ENCODE measurements at places on chromosomes 3 and 15.

GRCh38 chr3:157633241-157633640, 130.0 kb upstream of the VEPH1 start:
- DNase-seq: no peak

DNA sequence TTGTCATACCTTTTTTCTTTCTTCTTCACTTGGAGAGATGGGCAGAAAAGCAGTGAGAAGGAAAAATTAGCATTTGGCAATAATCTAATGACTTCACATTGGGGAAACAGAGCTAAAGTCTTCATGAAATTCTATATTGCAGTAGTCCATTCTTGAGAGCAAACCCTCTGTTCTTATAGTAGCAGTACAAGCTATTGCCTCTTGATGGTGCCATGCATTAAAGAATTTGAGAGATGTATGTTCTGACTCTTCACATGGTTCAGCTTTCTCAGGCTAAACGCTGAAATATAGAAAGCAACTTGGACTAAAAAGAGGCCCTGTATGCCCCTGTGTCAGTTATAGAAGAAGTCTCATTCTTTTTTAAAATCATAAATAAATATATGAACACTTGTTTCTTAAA, 36.0 kb downstream of the PHLDB2 start:
- DNase-seq: no peak

DNA sequence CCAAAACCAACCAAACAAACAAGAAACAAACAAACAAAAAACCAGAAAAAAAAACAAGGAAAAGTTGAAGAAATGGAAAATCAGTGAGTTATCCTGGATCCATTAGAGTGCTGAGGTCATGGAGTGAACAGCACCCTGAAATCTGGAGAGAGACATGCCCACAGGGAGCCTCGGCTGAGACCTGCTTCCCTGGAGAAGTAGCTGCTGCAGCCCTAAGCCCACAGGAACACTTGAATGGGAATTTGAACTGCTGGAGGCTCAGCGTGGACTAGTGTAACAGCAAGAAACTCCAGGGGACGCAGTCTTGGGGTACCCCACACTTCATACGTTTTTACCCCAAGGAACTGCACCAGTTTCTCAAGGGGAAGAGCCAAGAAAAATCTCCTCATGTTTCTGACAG, 144.1 kb upstream of the UBE3A start:
- no peak for DNase-seq

DNA sequence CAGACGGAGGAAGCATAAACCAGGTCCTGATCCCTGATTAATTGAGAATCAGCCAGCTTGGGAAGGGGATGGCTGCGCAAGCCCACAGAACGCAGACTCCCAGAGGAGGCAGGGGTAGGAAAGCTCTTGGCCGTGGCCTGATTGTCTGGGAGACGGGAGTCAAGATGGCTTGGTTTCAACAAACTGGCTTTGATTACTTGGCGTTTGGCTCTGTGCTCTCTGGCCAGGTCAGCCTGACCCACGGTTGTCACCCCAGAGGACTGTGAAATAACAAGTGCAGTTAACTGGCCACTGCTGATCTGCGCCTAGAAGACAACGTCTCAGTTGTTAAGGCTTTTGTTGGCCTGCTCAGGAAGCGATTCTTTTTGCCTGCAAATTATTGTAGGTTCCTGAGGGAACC, 387.0 kb upstream of the PROK2 start:
- DNase-seq: peak; percentile 54

DNA sequence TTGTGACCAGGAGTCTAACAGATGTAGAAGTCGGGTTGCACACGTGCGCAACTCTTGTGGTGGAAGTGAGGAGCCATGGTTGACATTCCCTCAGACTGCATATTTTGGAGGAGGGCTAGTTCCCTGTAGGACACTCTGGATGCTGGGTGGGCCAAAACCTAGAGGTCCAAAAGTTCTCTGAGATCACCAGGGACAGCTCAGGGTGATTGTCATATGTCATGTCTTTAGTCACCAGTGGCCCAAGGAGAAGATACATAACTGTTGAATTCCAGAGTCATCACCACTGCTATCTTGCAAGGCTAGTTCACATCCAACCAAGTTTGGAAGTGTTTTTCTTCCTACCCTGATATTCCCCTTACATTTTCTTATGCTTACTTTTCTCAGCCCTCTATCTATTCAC, 95.2 kb upstream of the C3orf80 start:
- no peak for DNase-seq

- no peak for DNase-seq
These were observed 74.4 kb upstream of the PPP2R3A start for GRCh38 chr3:135891121-135891520.

DNA sequence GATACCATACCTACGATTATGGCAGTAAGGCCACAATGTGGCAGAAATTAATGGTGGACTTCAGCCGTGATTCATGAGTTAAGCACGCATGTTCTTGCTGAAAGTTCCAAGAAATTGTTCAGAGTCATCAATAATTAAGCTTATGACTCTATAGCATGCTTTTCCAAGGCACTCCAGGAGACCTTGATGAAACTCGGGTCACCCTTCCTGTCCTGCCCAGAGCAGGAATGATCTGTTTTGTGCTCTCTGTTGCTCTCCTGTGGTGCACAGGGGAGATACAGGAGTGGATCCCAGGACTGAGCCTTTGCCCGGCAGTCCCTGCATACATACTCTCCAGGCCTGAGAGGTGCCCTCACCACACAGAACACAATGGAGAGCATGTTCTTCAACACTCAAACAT, 141.6 kb upstream of the SLC2A2 start:
- no peak for DNase-seq

DNA sequence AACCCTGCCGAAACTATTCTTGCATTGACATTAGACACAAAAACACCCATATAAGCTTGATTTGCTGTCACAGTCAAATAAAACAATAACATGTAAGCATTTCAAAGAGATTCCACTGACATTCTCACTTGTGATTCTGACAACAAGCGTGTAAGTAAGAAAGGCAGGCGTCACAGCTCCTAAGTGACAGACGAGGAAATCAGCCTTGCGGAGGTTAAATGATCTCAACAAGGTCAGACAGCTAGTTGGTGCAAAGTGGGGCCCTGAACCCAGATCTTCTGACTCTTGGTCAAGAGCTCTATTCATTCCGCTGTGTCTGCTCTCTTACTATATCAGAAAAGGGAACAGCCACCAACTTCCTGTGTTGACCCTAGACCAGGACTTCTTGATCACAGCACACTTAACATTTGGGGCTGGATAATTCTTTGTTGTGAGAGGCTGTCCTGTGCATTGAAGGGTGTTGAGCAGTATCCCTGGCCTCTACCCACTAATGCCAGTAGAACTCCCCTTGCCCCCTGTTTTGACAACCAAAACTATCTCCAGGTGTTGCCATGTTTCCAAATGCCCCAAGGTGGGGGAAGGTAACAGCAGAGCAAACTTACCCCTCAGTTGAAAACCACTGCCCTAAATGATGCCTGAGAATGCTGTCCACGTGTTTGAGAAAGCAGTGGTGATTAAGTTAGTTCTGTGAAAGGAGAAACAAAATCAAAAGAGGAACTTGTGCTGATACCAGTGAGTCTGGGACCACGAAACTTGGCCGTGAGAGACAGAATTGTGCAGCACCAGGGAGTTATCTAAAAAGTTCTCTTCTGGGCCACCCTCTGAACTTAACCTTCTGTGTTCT, 86.1 kb downstream of the LIPC start:
- no peak for DNase-seq
